ENCODE measurements at places on chromosomes 1 and 21.

- DNase-seq: no peak
Observed at GRCh38 chr1:48870596-48870995, 93.9 kb upstream of the BEND5 start.

DNA sequence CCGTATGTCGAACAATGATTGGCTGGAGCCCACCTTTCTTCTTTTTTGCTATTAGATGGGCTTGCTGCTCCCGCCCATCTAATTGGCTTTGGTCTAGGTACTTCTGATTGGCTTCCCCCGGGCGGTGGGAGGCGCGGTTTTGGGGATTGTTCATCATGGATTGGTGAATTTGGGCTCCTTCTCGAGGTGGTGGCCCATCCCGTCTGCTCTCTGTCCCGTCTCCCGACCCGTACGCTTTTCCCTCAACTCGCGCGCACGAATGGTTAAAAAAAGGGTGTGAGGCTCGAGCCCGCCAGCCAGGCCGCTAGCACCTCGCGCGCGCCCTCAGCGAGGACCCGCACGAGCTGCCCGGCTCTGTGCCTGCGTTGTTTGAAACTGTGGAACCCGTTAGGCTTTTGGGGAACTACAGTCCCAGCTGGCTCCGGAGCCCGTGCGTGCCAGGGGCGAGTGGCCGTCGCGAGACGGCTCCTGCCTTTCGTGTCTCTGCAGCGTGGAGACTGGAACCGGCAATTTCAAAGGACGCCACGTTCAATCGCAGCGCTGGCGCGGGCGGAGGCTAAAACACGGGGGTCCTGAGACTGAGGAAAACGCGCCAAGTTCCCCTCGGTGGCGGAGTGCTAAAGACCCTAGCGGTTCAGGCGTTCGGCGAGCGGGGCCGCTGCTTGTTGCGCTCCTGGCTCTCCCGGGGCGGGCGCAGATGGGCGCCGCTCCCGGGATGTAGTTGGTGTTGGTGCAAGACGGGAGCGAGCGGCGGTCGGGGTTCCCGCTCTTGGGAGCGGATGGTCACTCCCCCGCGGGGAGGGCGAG is at the start of gene USP1:
TSS of gene USP1 (plus strand) at position 584 of the 807 bp plus-strand sequence. CDS start 2,819 bp downstream, outside the sequence.
- peak; percentile 91 for DNase-seq

DNA sequence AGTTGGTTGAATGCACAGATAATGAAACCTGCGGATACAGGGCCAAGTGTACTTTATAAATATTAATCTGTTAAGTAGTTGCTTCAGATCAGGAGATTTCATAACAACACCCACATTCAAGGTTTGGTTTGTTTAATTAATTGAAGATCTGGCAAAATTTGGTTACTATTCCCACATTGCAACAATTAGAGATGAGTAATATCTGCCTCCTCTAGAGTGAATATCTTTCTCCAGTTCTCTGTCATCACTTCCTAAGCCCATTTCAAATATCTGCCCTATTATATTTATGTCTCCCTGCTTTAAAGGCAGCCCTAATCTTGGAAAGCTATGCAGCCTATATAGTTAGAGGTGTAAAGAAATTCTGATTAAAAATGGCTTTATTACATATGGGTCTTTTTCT is 61.4 kb downstream of the PPP2R5A start:
- no peak for DNase-seq

GRCh38 chr1:29280409-29281131 is 44.2 kb downstream of the PTPRU start:
- no peak for DNase-seq

- no peak for DNase-seq
Observed at GRCh38 chr1:63148825-63149645, 173.3 kb upstream of the FOXD3 start.

- no peak for DNase-seq
Observed at GRCh38 chr1:94319319-94320102, 82.1 kb upstream of the ARHGAP29 start.

DNA sequence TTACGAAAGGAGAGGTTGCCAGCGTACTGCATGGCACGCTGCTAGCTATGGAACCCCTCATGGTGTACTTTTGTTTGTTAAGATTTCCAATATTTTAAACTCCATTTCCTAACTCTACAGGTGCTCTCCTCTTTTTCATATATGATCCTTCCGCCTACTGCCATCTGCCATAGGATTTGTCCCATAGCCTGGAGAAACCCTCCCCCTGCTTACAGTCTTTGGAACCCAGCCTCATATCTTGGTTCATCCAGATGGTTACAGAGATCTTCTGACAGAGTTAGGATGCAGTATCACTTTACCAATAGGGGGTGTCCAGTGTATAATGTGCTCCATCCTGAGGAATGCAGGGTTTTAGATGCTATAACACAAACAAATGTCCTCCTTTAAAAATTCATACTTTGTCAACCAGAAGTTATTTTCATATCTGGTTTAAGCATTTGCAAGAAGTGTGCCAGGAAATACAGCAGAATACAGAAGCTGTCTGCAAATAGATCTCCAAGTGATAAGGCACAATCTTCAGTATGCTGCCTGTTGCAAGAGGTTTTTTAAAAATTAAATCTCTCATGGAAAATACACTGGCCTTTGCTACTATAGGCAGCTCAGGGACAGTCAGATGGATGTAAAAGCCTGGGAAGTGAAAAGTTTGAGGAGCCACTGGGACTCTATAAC is 377.8 kb downstream of the KCNH1 start:
- no peak for DNase-seq

DNA sequence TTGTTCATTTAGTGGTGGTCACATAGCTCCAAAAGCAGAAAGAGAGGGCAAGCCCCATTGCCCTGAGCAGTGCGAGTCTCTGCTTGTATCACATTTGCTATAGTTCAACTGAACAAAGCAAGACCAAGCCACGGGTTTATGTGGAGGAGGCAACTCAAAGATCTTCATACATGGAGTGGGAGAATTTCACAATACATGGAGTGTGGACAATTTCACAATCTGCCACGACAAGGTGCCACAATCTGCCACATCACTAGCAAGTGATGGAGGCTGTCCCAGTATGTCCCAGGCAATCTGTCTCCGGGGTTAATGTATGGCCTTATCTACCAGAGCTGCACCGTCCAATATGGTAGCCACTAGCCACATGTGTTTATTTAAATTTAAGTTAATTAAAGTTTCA is 44.5 kb upstream of the DYRK1A start:
- no peak for DNase-seq

DNA sequence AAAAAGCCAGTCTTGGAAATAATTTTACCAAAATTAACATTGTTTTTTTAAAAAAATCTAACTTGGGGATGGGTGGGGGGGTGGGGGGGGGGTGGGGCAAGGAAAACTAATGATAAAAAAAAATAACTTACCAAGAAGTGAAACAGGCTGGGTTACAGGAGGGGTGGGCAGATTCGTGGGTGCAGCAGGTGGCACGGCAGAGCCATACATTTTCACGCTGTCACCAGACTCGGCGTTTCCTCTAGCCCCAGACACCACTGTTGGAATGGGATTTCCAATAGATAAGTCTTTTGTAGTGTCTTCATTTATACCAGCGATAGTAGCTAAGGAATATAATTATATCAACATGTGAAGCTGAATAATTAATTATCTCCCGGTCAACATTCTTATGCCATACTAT is 25.4 kb downstream of the SOD1 start:
- no peak for DNase-seq

DNA sequence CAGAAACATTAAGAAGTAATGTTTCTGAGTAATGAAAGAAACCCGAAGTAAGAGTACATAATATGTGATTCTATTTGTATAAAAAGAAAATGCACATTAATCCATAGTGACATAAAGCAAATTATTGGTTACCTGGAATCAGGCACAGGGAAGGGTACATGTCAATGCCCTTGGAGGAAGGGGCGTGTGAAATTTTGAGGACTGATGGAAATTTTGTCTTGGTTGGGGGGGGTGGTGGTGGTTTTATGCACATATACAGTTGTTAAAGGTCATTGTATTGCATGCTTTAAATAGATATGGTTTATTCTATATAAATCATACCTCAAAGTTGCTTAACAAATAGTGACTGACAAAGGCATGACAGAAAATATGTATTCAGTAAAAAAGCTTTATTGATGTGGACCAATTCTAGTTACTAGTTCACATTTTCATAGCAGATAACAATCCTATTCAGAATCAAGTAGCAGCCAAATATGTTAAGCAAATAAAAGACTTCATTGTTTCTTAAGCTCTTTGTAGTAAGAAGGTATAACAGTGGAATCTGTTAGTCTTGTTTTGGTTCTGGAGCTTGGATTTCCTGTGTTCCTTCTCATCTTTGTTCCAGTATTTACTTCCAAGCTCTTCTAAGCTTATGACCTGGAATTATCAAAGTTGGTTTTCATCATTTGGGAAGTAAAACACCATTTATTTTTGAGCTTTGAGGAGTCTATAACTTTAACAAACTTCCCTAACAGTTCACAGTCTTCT is 15.1 kb downstream of the BACH1 start:
- no peak for DNase-seq

DNA sequence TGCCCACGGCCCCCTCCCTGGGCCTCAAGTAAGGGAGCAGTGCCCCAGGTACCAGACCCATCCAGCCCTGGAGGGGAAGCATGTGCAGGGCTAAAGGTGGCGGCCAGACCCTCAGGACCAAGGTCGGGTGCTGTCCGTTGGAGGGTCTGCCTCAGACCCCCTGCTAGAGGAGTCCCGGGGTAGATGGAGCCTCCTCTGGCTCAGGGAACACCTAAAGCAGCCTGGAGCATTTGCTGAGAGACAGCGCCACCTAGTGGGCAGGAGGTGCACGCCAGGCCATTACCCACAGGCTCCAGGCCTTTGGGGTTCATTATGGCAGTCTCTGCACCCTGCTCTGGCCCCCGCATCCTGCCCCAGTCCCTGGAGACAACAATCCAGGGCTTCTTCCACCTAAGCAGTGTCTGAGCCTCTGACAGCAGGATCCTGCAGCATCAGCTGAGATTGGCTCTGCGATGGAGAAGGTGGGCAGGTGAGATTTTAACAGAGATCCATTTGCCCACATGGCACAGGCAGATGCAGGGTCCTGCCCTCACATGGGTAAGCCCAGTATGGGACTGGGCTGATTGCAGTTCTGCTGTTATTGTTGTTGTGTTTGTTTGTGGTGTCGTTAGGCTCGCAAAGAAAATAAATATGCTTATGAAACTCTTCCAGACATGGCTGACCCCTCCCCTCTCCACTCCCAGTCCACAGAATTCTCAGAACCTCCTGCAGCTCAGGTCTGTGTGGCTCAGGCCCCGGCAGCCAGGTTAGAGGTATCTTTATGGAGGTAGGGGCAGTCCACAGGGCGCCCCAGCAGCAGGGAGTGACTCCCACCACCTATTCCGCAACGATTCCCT is 42.4 kb downstream of the CTNNBIP1 start:
- peak; percentile 78 for DNase-seq

- no peak for DNase-seq
Observed at GRCh38 chr1:20255666-20256065, 35.0 kb upstream of the VWA5B1 start.

DNA sequence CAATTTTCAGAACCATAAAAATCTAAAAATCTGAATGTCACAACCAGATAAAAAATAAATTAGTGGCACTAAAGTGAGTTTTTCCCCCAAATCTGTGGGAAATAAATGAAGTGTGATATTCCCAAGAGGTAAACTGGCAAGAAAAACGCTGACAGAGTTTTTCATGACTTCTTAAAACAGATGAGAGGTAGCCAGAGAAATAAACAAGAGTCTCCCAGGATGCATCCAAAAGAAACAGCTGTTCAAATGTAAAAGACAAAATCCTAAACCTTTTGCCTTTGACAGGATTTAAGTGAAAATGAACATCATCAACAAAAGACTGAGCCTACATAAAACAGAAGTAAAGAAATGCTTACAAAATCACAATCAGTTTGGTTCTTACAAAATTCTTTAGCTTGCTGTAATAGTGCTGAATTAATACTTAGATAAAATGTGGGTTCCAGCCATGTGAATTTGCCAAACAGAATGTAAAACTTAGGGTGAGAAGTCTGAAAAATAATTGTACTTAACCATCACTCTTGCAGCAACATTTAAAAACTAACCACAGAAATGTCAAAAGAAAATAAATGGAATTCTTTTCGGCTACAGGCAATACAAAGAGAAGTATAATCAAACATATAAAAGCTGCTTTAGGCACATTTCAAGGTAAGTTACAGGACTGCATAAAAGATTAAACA is 133.6 kb downstream of the EIF4G3 start:
- no peak for DNase-seq

DNA sequence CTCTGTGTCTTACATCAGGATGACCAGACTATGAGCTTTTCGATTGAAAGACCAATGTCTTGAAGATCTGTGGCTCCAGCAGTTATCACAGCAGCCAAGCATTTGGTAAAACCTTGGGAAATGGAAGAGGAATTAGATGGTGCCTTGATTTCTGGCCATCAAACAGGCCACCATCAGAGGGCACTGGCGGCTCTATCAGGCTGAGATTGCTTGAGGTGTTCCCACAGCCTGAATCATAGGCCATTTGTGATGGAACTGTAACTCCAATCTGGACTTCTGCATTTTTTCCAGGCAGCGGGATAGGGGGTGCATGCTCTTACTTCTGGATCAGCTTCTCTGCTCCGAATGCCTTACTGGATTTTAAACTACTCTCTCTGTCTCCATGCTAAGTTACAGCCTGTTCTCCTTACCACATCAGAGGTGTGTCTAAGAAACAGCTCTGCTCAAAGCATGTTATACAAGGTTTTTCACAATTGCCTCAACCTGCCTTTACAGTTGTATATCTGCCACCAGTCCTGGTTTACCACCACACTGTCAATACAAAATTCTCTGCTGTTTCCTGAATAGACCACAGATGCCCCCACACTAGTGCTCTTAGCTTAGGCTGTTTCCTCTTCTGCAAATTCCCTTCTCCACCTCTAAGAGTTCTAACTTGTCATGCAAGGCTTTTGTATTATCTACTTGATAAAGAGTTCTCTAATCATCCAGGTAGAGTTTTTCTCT is 180.9 kb downstream of the PTGER3 start:
- no peak for DNase-seq

DNA sequence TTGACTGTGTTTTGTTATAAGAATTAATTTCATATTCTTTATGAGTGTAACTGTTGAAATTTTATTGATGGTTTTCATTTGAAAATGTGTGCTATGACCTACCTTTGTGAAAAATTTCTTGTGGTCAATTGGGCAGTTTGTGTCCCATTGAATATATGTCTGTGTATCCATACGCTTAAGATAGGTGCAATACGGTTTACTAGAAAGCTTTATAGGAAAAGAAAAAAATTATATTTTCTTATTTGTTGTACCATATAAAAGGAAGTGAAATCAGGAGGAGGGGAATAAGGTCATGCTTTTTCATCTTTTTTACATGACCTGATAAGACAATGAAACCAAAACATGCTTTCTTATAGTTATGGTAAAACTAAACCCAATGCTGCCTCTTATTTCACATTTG is 807.7 kb downstream of the USP25 start:
- no peak for DNase-seq

- no peak for DNase-seq
Observed at GRCh38 chr1:37094302-37094701, 60.0 kb upstream of the GRIK3 start.

GRCh38 chr1:55443175-55443915 is 228.2 kb upstream of the USP24 start:
- DNase-seq: no peak

DNA sequence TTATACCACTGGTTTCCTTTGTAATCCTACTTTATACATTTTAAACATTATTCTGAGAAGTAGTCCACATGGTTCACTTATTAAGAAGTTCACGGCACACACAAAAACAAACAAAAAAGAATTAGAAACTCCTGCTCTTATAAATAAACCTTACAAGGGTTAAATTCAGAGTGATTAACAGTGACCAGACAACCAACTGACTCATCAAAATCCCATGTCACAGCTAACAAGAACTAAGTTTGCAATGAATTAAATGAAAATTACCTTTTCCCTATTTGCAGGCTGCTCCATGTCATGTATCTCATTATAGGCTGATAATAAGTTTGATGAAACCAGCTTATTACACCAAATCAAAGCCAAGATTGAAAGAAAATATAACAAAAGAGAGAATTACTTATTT is 77.5 kb downstream of the PUM1 start:
- DNase-seq: no peak

All from activated T-helper 1 cell treated with Interleukin-2 at 50 U/mL for 16 hours (primary cell).